COR-L47 (cell line): ENCODE measurements at places on chromosomes 4 and X.
A peak's percentile ranks its signal among the peaks of the same experiment; 100 is the strongest.

DNA sequence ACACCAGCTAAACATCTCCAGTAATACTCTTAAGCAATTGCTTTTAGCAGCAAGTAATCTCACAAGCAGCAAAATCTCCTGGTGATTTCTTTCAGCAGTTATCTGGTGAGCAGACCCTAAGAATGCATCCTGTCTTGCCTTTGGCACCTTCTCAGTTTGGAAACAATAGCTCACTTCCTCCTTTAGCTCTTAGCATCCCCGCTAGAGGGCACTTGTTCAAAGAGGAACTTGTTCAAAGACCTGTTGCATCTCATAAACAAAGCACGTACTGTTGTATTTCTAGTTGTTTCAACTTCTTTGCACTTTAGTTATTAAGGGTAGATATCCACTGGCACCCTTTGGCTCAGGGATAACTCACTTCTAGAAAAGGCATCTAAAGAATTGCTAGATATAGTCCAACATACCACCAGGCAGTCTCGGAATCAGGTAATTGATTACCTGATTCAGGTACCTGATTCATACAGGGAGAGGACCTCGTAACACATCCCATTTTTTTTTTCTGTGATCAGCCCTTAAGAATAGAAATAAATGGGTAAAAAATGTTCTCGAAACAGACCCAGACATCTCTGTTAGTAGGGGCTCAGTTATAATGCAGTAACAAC is 81.9 kb upstream of the QRFPR start:
- DNase-seq, result peak; percentile 76

DNA sequence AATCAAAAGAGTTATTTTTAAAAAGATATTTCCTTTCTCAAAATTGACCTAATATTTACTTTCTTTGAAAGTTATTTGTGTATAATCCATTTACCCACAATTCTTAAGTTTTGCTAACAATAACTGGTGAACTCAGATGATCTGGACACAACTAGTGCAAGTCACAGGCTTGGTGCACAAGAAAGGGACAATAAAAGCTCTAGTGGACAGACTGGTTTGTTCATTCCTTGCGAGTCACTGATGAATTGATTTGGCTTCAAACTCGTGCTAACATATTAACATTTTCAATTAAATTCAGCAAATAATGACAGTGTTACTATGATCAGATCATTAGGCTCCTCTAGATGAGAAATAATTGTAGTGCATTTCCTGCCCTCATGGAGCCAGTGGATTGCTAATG is 169.2 kb downstream of the BMPR1B start:
- DNase-seq, result no peak

DNA sequence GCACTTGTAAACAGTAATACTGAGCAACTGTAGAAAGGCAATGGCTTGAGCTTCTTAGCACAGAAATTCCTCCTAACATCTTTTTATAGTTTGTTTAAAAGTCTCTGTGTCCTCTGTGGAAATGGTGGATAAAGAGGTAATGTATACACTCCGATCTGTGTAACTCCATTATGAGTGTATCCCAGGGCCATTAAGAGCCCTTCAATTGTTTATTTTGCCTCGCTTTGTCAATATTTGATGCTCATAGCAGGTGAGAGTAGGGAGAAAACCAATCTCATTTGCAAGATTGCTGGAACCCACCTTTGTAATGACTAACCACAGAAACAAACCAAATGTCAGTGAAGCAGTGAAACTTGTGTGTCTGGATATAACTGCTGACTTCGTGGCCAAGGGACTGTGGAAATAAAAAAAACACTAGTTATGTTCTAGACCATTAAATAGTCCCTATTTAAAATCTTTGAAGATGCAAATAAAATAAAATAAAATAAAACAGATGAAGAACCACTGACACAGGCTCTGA is 598.2 kb upstream of the BOD1L1 start:
- peak; percentile 73 for DNase-seq

GRCh38 chrX:9269134-9269533 is 195.7 kb upstream of the TBL1X start:
- no peak for DNase-seq

DNA sequence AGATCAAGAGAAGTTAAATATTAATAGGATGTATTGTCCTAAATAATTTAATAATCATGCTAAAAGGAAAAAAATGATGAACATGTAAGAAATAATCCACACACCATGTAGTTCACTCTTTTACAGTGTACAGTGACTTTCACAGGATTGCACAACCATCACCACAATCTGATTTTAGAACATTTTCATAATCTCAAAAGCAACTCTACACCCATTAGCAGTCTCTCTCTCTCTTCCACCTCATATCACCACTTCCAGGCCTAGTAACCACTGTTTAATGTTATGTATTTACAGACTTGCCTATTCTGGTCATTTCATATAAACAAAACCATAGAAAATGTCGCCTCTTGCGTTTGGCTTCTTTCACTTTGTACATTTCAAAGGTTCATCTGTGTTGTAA is 153.4 kb downstream of the FSTL5 start:
- no peak for DNase-seq
